ENCODE measurements at places on chromosomes 2 and 18.

GRCh38 chr2:68466778-68467076 lies 367 bp downstream of the FBXO48 start:
- no peak for DNase-seq

DNA sequence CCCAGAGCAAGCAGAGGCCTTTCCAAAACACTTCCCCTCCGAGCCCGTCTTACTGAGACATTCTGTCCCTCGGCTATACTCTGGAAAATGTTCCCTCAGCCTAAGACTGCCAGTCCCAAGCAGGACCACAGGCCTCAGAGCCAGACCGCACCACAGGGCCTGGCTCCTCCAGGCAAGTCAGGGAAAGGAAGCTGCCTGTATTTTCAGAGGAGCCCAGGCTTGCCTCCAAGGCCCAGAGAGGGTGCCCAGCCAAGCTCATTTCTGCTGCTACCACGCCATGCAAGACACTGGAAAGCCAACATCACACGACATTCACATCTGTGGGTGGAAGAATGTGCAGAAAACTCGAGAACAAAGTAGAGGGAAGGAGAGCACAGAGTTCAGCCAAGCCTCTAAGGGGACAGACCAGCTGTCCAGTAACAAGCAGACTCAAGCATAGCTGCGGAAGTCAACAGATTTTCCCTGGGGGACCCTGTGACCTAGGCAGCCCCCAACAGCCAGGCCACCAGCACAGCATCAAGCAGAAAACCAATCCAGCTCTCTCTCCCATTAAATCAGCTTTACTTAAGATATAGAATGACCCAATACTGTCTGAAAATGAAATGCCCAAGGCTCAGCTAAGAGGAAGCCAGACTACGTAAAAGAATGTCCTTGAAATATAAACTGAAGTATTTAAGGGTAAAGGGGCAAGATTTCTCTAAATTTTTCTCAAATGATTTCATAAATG lies 123.9 kb downstream of the ZFP36L2 start:
- peak; percentile 78 for DNase-seq

DNA sequence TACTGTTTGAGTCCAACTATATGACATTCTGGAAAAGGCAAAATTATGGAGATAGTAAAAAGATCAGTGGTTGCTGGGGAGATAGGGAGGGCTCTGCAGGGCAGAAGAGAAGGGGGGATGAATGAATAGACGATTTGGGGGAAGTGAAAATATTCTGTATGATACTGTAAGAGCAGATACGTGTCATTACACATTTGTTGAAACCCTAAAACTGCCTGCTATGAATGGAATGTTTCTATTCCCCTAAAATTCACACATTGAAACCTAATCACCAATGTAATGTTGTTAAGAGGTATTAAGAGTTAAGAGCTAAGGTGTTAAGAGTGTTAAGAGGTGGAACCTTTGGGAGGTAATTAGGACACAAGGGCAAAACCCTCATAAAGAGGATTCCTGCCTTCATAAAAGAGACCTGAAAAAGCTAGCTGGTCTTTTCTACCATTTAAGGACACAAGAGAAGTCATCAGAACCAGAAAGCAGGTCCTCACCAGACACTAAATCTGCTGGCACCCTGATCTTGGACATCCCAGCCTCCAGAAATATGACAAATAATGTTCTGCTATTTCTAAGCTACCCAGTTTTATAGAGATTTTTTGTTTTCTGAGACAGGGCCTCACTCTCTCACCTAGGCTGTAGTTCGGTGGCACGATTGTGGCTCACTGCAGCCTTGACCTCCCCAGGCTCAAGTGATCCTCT lies 76.2 kb downstream of the ATAD2B start:
- no peak for DNase-seq

DNA sequence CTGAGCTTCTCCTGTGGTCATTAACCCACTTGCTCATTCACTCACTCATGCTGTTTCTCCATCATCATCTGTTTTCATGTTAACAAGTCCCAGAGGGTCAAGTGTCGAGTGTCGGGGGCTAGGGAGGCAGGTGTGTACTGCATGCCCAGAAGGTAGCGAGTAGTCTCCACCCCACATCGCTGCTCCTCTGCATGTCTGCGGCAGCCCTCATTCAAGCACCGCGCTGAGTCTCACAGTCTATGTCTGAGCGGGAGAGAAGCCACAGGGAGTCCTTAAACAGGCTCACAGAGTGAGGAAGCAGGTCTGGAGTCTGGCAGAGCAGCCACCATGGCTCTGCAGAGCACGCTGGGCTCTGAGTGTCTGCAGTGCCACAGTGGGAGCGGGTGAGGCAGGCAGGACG lies 121.3 kb upstream of the IL1R2 start:
- no peak for DNase-seq

- no peak for DNase-seq
These were observed 8.2 kb upstream of the GBX2 start for GRCh38 chr2:236176417-236176816.

GRCh38 chr2:139790136-139790535 lies 1009.9 kb upstream of the NXPH2 start:
- no peak for DNase-seq

GRCh38 chr2:3189076-3189591 lies 188.5 kb downstream of the EIPR1 start:
- DNase-seq: no peak

DNA sequence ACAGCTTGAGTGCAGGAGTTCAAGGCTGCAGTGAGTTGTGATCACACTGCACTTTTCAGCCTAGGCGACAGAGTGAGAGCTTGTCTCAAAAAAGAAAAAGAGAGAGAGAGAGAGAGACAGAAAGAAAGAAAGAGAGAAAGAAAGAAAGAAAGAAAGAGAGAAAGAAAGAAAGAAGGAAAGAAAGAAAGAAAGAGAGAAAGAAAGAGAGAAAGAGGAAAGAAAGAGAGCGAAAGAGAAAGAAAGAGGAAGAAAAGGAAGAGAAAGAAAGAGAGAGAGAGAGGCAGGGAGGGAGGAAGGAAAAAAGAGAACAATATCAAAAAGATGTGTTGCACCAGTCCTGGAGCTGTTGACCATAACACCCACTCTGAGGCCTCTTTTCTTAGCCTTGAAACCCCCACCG lies 89.8 kb upstream of the MBOAT2 start:
- DNase-seq: no peak

- DNase-seq: peak; percentile 78
These were observed at the start of gene SYT4 for GRCh38 chr18:43277164-43277600. SYT4 (minus strand) TSS chr18:43277490; CDS start chr18:43277281, 209 bp downstream.

GRCh38 chr2:203648273-203648672 lies 58.2 kb upstream of the CD28 start:
- no peak for DNase-seq

GRCh38 chr2:172092716-172093415 lies 7.6 kb downstream of the DLX1 start:
- DNase-seq: peak; percentile 54

GRCh38 chr2:45026924-45027450 lies 17.7 kb upstream of the SIX2 start:
- DNase-seq: no peak

Data from right forelimb (tissue), 1 donor.